OCI-LY7 (cell line): ENCODE measurements at places on chromosomes 1 and 21. TPM values are rescaled to one million over a fixed set of nuclear protein-coding genes. Genes with fewer than 3 reads are reported as not detected.

DNA sequence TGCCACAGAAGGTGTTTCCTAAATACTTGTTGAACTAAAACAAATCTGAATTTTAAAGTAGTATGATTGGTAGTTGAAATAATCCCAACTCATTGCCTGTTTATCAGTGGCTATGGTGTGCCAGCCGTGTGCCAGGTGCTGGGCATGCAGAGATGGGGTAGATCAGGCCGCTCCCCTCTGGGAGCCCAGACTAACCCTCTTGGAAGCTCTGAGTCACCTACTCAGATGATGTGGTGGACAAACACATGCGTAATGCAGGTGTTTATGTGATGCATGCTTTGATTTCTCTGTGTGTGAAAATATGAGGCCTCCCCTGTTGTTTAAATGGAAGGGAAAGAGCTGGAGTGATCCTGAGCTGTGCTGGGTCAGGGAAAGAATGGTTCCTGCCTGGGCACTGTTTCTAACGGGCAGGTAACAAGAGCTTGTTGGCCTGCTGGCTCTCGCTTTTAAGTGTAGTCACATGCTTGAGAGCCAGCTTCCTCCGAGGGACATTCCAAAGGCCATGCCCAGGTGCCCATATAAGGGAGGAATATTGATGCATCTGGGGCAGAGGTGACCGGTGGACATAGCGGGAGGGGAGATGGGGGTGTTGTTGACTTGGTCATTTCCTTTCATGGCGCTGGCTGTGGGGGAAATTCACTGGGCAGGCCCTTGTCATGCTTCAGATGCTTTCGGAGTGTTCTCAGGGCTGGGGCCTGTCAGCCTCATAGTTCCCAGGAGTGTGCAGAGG, 10.2 kb downstream of the MFN2 start:
- no peak for DNase-seq

GRCh38 chr1:22815043-22815365, 104.4 kb downstream of the EPHB2 start:
- DNase-seq, result no peak

- no peak for DNase-seq
Measured at GRCh38 chr1:111364690-111365089, 62.8 kb downstream of the OVGP1 start.

GRCh38 chr1:34800214-34800613, 7.4 kb downstream of the GJA4 start:
- DNase-seq, result no peak

The TRIM17 gene
- total RNA-seq, result not detected in 2 replicates
